ENCODE measurements at places on chromosomes 16 and 17.

DNA sequence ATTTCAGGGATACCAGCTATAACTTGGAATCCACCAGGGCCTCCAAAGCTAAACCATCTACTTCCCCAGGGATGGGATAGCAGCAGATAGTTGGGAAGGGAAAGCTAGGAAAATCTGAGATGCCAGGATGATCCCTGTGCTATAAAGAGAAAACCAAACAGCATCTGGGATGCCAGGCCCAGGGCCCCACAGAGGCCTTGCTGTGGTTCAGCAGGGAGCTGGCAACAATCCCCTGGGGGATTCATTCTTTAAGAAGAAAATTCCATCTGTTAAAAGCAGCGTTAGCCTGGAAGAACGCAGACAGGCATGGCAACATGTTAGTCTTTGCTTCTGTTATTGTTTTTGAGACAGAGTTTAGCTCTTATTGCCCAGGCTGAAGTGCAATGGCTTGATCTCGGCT, 16.6 kb downstream of the MYO18A start:
- DNase-seq: no peak

GRCh38 chr17:32383926-32384434, 34.0 kb downstream of the ZNF207 start:
- DNase-seq: no peak

- DNase-seq: peak; percentile 49
These were observed 7.0 kb upstream of the ZFHX3 start for GRCh38 chr16:73054813-73055482.

- DNase-seq: no peak
These were observed 43.8 kb upstream of the EFCAB3 start for GRCh38 chr17:62336527-62336926.

GRCh38 chr16:22861580-22861979, 47.6 kb downstream of the HS3ST2 start:
- peak; percentile 4 for DNase-seq

DNA sequence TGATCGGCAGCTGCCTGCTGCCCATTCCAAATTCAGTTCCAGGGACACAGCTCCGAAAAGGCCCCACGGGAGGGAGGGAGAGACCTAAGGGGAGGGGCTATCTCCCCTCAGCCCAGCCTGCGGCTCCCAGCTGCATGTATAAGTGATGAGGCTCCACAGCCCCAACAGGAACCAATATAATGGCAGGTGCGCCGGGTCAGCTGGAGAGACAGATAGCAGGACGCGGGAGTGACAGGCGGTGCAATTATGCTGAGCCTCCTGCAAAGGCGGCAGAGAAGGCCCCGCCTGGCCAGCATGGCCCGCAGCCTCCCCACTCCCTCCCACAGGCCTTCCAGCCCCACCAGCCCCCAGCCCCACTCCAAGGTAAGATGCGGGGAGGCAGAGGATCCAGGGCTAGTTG, 8.1 kb upstream of the C1QL1 start:
- no peak for DNase-seq

GRCh38 chr16:83472776-83473501, 334.8 kb upstream of the HSBP1 start:
- DNase-seq: no peak

DNA sequence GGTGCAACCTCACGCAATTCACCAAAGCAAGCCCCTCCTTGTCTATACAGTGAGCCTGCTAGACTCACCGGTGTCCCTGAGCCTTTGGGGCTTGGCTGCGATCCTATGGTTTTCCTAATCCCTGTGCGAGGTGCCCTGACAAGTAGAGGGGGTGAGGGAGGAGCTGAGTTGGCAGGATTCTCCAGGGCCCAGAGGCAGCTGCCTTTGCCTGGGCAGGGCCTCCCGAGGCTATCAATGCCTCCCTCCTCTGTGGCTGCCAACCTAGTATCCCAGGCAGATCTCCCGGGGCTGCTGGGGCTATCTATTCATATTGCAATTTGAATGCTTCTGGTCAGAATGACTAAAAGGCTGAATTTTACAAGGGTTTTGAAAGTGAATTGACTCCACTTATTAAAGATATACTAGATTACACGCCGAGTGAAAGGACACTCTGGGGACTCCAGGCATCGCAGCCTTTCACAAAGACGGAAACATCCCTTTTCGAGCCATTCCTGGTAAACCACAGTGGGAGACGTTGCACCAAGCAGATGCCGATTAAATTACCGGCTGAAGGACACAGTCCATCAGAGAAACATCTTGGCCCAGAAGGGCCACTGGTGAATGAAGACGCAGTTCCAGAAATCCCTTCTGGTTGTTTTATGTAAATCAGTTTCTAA, 11.3 kb upstream of the PITPNM3 start:
- DNase-seq: no peak

DNA sequence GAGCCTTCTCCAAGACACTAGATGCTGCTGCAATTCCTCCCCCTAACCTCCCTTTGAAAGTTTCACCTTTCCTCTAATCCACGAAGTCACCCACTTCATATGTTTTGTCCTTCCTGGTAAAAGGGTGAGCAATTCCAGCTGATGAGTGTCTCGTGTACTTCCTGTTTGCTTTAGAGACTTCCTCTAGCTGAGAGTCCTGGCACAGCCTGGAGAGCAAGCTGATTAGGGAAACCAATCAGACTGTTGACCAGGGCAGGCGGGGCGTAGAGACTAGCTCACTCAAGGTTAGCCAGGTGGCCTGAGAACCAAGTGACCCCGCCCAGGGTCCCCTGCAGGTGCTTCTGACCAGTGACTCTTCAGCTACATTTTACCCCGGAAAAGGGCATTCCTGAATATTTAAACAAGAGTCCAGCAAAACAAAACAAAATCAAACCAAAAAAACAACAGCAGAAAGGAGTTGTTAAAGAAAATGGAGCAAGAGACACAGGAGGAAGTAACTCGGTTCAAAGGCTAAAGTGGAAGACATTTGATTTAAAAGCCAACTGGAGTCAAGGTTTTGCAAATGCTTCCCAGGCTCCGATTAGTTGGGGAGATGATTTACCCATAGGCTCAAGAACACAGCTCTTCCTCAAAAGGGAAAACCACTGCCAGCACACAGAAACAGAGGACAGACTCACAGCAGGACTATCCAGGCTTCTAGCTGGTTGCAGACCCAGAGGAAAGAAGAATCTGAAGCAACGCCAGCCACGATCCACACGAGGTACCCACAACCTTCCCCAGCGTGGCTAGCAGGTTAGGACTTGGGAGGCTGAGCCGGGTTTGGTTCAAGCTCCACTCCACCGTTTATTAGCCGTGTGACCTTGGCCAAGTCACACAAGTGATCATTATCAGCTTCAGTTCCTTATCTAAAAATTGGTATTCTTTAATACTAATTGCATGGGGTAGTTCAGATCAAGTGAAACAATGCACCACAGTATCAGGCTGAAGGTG, 13.4 kb downstream of the HSPB9 start:
- DNase-seq: peak; percentile 54

- no peak for DNase-seq
These were observed 6.7 kb downstream of the TIMM22 start for GRCh38 chr17:1003633-1003971.

DNA sequence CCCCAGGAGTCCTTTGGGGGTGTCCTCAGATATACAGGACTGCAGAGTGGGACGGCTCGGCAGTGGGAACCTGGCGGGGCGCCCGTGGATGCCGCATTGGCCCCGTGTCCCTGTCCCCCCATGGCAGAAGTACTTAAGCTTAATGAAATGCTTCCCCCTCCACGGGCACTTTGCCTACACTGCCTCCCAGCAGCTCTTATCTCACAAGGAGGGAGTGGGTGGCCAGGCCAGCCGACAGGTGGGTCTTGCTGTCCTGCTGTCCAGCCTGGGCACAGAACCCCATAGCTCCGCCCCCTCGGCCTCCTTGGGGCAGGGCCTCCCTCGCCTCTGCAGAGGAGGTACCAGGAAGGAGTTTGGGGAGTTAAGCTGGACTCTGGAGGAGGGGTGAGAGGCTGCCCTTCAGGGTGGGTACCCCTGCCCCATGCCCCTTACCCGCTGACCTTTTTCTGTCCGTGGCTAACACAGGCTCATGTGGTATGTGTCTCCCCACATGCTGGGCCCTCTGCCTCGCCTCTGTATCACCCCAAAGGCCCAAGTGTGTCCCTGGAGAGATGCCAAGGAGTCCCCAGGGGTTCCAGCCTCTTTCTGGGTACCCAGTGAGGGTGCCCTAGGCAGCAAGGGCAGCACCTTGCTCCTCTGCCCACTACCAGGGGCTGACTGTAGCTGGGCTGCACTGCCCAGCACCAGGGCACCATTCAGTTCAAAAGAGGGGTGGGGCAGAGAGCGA, 8.7 kb downstream of the THRA start:
- DNase-seq: peak; percentile 75

- peak; percentile 67 for DNase-seq
These were observed 42.6 kb downstream of the TRARG1 start for GRCh38 chr17:1322014-1322428.

DNA sequence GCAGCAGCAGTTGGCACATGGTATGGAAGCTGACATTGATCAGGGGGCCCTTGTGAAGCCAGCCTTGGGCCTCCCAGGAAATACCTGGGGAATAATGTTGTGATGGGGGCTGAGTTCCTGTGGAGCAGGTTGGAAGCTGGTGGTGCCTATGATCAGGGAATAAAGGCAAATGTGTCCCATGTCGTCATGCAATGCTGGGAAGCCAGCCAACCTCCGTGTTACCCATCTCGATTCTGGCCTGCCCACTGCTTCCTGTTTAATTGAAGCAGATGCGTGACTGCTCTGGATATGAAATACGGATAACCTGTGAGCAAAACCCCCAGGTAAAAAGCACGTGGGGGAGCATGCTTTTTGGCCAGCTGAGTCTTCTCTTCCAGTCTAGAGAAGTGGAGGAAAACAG, 580.4 kb upstream of the HSBP1 start:
- no peak for DNase-seq

GRCh38 chr17:66142428-66142827, 49.5 kb downstream of the CEP112 start:
- no peak for DNase-seq

DNA sequence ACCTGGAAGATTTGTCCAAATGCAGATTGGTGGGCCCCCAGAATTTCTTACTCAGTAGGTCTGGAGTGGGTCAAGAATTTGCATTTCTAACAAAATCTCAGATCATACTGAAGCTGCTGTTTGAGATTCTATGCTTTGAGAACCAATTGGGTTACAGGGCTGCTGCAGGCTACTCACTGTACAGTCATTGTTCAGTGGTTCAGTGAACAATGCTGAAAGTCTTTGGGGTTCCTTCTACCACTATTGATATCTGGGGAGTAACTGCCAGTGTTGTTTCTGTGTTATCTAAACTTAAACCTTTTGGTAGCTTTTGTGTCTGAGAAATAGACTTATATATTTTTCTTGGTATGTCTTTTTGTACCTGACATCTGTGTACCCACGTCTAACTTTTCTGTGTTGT, 187.5 kb downstream of the TANC2 start:
- DNase-seq: no peak

GRCh38 chr17:3866276-3866675, 20.2 kb upstream of the NCBP3 start:
- DNase-seq: no peak

- DNase-seq: no peak
These were observed 13.3 kb downstream of the TBKBP1 start for GRCh38 chr17:47707056-47707804.

GRCh38 chr17:78559749-78560368, 17.3 kb downstream of the DNAH17 start:
- peak; percentile 13 for DNase-seq

GRCh38 chr17:49882434-49882833, 34.6 kb upstream of the TAC4 start:
- DNase-seq: no peak

DNA sequence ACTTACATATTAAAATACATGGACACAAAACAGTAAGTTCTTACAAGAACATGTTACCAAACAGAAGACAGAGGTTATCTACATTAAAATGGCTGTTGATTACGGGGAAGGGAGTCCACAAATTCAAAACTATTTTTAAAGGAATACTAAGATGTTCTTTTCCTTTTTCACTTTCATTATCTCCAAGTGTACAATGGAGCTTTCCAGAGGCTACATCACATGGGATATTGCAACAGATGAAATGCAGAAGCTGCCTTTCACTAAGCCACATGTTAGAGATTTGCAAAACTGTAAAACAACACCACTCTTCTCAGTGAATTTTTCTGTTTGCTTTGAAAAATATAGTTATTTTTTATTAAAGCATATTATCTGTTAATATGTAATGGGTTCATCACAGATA, 53.6 kb downstream of the XPO6 start:
- DNase-seq: peak; percentile 38

DNA sequence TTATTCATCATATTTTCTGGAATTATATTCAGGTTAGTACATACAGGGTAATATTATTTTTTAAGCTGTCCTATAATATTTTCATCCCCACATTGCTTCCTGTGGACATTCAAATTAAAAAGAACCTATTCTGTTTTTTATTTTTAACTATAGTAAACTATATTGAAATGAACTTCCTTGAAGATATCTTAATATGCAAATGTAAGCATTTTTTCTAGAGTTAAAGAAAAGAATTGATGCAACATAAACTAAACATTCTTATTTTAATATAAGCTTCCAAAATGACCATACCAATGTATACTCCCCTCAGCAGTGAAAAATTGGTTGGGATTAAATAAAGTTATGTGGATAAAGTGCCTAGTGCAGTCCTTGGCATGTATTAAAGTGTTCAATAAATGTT, 416.6 kb downstream of the KIF2B start:
- no peak for DNase-seq

DNA sequence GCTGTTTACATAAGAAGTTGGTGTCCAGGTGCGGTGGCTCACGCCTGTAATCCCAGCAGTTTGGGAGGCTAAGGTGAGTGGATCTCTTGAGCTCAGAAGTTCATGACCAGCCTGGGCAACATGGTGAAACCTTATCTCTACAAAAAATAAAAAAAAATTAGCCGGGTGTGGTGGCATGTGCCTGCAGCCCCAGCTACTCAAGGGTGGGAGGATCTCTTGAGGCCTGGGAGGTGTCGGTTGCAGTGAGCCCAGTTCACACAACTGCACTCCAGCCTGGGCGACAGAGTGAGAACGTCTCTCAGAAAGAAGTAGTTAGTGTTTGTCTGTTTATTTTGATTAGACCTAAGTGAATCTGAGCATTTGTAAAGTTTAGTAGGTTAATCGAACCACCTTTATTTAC, 12.8 kb downstream of the DDX19A start:
- peak; percentile 69 for DNase-seq

DNA sequence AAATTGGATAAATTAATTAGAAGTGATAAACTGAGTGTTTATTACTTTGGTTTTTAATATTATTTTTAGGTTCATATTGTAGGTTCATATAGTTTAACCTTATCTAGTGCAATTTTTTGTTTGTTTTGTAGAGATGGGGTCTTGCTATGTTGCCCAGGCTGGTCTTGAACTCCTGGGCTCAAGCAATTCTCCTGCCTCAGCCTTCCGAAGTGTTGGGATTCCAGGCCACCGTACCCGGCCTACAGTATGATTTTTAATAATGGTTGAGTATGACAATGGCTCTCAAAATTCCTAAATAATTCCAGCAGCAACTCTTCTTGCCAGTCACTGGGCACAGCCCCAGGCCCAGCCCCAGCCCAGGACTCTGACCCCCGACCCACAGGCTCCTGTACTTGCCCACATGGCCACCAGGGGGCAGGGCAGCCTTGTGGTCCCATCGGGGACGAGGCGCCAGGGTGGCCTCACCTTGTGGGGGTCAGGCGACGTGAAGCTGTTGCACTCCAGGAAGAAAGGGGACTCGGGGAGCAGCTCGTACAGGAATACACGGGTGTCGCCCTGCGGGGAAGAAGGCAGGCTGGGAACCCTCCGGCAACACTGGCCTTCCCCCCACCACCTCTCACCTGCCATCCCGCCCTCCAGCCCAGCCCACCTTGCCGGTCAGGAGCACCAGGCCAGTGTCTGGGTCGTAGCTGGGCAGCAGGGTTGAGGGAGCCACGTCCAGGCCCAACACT, 7.9 kb upstream of the PAM16 start:
- DNase-seq: peak; percentile 70

- no peak for DNase-seq
These were observed 53.6 kb upstream of the SDK2 start for GRCh38 chr17:73697872-73698271.

GRCh38 chr17:60390186-60390585, 1.7 kb downstream of the USP32 start:
- DNase-seq: peak; percentile 59

Measured in hematopoietic multipotent progenitor cell treated with erythropoietin and hydrocortisone succinate and interleukin-3 and kit ligand, for 6 days (in vitro differentiated cells).